ENCODE measurements at places on chromosomes 16 and 17.

DNA sequence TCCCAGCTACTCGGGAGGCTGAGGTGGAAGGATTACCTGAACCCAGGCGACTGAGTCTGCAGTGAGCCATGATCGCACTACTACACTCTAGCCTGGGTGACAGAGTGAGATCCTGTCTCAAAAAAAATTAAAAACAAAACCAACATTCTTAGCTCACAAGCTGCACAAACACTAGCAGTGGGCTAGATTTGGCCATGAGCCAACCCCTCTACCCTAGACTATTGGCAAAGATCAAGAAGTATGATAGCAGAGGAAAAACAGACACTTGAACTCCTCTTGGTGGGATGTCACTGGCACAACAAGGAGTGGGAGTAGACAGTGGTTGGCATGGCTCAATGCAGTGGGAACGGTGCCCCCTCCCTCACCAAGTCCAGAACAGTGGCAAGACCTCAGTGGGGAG lies 19.6 kb upstream of the RIPOR1 start:
- DNase-seq = peak; percentile 18

- peak; percentile 16 for DNase-seq
Measured at GRCh38 chr16:76535-77272, 1.3 kb upstream of the MPG start.

DNA sequence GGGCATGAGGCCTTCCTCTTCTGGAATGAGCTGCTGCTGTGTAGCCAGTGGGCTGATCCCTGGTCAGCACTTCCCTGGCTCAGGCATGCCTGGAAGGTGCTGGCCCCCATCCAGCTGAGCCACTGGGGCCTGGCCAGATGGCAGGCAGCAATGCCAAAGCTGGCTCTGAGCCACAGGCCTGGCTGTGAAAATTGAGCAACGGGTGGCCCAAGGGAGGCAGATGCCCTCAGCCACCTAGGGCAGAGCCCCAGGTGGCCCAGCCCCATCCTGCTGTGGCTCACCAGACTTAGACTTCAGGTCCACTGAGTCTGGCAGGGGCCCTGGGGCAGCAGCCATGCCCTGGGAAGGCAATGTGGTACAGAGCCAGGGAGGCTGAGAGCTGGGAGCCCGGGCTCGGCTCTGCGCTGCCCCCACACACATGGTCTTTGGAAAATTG lies 8.5 kb upstream of the CRHR1 start:
- DNase-seq = peak; percentile 81

DNA sequence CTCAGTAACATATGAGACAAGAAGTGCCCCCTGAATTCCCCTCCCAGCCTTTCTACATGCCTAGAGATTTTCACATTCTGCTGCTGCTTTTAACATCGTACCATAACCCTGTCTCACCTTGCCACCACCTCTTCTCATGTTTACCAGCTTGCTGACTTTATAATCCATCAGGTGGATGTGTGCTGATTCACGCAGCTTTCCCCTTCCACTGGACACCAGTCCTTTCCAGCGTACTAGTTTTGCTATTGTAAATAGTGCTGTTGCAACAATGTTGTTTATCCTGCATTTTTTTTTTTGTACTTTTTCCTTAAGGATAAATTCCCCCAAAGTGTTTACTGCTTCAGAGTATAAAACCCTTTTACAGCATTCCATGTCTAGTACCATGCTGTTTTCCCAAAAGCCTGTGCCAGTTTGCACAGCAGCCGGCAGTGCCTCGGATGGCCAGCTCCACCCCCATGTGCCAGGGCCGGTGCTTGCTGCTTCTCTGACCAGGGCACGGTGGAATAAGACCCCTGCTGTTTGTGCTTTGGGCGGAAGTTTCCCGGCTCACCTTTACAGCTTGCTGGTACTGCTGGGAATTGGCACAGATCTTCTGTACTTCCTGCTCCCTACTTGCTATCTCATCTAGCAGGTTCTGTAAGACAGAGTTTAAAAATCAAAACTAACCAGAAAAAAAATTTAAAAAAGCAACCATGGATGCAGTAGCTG lies 41.3 kb downstream of the UBN1 start:
- no peak for DNase-seq
